Fibroblast of gingiva (primary cell): ENCODE measurements at places on chromosomes 5 and 9.

- DNase-seq, result no peak
Observed at GRCh38 chr9:38700695-38701094, 19.2 kb downstream of the FAM240B start.

- no peak for DNase-seq
Observed at GRCh38 chr5:134595458-134595838, 37.2 kb downstream of the SAR1B start.

DNA sequence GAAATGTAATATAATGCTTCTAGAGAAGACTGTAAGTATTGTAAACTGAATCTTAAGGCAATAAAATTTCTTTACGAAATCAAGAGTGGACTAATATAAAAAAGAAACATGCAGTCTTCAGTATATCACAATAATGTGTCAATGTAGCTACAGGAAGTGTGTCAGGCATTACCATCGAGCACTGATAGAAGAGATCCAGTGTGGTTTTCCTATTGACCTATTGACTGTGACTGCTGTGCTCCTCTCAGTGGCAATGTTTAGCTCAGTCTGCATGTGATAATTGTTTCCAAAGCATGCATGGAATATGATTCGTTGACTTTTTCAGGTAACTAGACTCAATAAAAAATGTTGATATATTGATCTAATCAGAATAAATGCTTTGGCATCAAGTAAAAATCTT is 20.3 kb upstream of the PCSK1 start:
- no peak for DNase-seq

GRCh38 chr9:13083366-13083765 is 196.1 kb downstream of the MPDZ start:
- DNase-seq, result no peak

- no peak for DNase-seq
Observed at GRCh38 chr5:139848508-139849100, 53.0 kb downstream of the PSD2 start.

- no peak for DNase-seq
Observed at GRCh38 chr5:177209610-177210009, 76.0 kb downstream of the NSD1 start.

DNA sequence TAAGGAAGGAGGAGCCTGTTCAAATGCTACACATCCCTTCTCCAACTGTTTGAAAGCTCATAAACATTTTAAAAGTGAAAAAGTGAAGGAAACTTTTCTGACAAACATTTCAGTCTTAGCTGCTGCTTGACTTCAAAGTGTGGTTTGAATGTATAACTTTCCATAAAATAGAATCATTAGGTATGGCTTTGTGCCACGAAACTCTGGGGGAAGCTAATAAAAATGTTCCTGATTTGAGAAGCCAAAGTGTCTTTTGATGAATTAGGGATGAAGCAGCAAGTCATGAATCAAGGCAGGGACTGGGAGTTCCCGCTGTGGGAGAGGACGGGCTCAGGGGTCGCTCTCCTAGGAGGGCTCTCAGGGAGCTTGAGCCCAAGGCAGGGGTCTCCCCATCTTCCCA is 15.3 kb downstream of the MVB12B start:
- no peak for DNase-seq

DNA sequence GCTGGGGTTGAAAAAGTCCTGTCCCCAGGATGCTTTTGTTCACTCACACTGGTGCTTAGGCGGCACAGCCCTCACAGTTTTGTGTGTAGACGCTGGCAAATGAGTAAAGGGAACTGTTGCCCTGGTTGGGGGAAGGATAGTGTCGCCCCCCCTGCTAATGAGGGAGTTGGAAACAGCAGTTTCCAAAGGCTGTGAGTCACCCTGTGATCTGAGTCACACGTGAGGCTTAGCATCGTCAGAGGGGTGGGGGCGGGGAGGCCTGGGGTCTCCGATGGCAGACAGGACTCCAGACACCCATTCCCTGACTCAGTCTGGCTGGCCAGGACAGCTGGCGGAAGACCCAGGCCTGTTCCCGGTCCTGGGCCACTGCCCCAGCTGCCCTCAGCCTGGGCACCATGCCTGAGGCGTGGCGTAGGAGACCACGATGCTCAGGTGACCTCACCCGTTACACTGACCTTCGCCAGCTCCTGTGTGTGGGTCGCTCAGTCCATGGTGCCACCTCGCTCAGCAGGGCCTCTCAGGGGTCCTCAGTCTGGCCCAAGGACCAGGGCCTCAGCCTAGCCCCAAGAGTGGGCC is 2.9 kb downstream of the DNAJB5 start:
- peak; percentile 63 for DNase-seq

DNA sequence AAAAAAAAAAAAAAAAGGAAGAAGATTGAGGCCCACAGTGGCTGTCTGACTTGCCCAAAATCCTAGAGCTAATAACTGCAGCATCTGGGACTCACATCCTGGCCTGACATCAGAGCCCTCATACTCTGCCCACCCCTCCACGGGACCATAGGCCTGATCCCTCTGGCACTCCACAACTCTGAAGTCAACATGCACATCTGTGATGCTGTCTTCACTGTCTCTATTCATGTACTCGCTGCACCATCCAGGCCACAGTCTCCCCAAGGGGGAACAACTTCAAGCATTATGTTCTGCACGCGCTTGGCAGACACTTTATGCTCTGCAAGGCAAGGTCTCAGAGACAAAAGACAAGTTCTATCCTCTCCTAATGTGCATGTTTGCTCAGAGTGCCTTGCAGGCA is 158.2 kb downstream of the SPOCK1 start:
- no peak for DNase-seq

DNA sequence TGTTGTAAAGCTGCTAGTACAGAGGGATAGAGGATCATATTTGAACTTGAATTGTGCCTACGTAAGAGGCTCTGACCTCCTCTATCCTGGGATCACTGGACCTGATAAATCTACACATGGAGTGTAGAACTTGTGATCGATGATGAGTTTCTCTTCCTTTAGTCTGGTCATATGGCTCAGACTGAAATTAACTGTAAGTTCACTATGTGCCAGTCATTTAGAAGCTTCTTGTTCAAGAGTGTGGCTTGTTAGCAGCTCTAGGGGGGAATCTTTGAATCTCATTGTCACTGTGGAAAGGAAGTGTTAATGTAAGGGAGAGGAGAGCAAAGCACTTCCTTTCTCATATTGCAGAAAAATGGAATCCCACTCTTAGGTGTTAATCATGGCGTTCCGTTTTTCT is 12.1 kb downstream of the ZBTB34 start:
- no peak for DNase-seq

DNA sequence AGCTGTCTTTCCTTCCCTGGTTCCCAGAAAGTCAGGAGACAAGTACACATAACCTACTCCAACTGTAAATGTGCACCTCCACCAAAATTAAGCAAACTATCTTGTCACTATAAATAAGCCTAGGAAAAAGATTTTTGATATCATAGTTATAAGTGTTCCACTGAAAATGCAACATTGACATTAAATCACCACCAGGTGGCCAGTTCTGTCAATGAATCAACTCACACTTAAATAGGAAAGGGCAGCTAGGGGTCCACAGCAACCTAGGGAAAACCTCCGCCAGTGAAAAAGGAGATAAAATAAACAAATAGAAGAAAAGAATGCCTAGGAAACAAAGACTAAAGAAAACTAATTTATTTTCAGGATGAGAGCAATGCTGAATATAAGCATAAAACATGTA is 243.0 kb upstream of the PTPRD start:
- no peak for DNase-seq

DNA sequence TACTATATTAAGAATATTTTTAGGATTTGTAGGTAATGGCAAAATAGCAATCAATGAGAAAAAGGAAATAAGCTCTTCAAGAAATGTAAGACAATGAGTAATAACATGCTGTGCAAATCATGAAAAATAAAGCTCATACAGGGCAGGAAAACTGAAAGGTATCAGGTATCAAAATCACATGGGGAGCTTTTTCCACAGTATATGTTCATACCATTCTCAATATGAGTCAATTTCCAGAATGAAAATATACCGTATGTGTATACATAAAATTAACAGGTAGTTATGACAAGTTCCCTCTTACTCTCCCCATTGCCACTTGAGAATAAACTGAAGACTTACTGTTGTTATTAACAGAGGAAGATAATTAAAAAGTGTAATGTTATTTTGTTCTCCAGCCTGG is 35.9 kb downstream of the EFCAB9 start:
- DNase-seq, result no peak

DNA sequence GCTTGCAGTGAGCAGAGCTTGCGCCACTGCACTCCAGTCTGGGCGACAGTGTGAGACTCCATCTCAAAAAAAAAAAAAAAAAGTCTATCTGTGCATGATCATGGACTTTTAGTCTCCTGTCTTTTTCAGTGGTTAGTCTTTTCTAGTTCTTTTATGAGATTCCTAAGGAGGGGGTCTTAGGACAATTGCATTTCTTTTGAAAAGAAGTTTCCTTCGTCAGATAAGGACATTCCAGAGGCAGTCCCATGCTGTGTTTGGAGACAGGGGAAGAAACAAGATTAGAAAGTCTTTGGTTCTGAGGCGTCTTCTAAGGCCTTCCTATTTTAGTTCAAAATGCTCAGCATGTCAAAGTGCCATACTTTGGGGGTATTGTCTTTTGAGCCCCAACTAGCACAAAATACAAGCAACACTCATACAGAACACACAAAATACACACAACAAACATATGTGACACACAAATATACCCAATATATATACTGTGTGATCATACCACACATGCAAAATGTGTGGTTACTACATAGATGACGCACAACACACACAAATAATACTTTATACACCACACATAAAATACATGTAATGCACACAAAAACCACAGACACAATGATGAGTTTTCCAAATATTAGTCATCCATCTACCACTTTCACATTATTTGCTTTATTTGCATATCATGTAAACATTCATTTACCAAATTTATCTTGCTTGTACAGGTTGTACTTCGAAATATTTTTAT is 394.5 kb downstream of the SPATA31D1 start:
- DNase-seq, result no peak
